NCI-H1930 (cell line): ENCODE measurements at places on chromosomes 4 and X.

GRCh38 chrX:13747836-13748235 lies 13.3 kb downstream of the OFD1 start:
- no peak for DNase-seq

GRCh38 chr4:153218961-153219360 lies 14.7 kb downstream of the TRIM2 start:
- DNase-seq: no peak

DNA sequence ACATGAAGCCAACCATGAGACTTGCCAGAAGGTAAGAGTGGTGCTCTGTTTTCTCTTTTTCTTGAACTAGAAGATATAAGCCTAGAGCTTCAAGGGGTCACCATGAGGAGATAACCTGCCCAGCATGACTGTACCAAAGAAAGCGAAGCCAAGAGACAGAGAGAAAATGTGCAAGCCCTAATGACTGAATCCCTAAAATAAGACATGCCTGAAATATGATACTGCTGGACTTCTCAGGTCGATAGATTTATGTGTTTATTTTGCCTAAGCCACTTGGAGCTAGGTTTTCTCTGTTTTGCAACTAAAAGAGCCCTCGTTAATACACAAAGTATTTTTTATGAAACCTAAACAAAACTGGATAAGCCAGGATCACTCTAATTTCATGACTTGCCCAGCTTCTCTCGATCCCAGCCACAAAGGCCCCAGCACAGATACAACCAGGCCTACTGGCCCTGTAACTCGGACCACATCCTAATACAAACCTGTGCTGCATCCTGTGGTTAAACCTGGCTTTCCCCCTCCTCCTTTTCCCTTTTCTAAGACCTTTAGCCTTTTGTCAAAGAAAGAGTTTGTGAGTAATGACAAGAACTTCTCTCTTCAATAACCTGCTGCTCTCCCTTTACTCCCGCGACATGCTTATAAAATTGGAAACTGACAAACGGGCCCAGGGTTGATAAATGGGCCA lies 185.8 kb downstream of the APBB2 start:
- no peak for DNase-seq

- DNase-seq: no peak
These were observed 103.5 kb downstream of the CLNK start for GRCh38 chr4:10581022-10581421.

DNA sequence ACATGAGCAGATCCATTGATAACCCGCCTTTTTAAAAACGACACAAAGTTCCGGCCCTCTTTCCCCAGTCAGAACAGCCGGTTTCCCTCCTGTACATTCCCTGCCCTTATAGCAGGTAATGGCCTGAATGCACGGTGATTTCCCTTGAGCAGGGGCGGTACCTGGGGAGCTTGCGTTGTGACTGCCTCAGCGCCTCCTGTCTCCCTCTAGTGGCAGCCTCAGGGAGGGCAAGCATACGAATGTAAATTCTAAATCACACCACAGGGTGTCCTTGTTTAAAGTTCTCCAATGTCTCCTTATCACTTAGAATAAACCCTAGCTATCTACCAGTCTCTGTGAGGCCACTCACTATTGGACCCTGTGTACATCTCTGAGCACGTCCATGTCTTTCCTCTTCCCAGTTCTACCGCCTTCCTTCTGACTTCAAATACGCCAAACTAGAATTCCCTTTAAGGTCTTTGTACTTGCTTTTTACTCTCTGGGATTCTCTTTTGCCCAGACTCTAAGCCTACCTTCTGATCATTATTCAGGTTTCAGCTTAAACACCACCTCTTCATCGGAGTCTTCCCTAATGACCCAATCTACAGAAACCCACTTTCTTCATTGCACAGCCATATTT lies 18.4 kb upstream of the LDB2 start:
- DNase-seq: peak; percentile 6
